ENCODE measurements at places on chromosomes 6 and 20.
A peak's percentile ranks its signal among the peaks of the same experiment; 100 is the strongest.

GRCh38 chr6:128368213-128368944 lies 152.0 kb downstream of the PTPRK start:
- DNase-seq, result no peak

DNA sequence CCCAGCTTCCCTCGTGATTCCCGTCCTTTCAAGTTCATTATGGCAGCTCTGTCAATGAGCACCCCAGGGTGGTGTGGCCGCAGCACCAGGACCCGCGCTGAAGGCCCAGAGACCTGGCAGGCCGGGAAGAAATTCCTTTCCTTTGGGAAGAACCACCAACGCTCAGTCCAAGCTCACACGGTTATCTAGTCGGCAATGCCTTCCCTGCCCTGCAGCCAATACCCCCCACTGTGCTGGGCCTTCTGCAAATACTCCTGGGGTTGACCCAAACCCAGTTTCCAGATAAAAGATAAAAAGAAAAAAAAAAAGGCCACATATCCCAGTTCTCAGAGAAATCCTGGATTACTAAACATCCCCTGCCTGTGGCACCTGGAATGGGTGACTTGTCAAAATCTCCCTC lies 28.7 kb downstream of the PXDC1 start:
- DNase-seq, result peak; percentile 34

GRCh38 chr6:15905488-15906419 lies 223.1 kb upstream of the MYLIP start:
- DNase-seq, result no peak

- peak; percentile 40 for DNase-seq
Measured at GRCh38 chr6:26155061-26155930, 68.1 kb downstream of the HFE start.

DNA sequence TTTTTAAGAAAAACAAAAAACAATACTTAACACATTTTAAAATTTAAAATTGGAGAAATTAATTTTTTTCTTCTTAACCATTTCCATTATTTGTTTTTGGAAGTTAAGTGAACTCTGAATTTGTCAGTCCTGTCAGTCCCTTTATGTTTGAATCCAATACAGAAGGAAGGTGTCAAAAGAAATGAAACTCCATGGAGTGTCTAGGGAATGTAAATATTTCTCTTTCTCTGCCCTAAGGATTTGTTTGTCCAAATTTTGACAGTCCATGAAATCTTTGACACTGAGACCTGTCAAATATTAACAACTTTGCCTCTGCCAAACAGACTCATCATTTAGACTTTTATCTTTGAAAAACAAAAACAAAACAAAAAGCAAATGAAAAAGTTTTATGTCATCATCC lies 166.4 kb downstream of the EPHA7 start:
- no peak for DNase-seq

- DNase-seq, result no peak
Measured at GRCh38 chr20:17419479-17420041, 111.6 kb downstream of the BFSP1 start.

DNA sequence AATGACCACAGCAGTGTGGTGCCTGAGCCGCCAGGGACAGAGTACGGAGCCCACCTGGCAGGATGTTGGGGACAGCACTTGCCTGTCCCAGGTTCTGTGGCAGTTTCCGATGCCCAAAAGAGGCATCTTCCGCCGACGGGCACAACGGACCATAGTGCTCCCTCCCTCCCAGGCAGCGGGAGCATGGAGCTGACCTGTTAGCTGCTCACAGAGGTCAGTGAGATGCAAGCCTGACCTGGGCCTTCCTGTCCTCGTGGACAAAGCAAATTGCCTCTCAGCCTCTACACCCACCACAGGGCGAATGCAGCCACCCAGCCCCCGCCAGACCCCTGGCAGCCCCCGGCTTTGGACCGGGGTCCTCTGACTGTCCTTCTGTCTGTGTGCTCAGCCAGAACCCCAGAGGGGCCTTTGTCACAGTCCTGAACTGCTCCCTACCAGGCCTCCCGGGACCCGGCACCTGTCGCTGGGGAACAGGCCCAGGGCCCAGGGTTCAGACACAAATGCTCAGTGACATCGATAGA lies 16.2 kb upstream of the FRMD1 start:
- DNase-seq, result no peak

DNA sequence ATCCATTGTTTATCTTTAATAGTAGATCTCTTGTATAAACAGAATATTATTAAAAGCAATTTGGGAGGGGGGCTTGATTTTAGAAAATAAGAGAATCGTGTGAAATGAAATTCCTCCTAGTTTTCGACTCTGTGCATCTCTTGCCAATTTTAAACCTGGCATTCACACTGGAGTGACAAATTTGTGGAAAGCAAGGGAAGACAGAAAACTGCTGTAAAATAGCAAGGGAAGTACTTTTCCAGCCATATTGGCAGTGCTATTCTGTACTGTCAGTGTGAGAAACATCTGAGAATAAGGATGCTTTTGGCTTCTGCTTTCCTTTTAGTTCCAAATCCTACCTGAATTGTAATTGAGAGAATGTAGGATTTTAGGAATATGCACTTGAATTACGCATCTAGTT lies 40.2 kb downstream of the TOP1 start:
- no peak for DNase-seq
